Renal pelvis (tissue), 12 donors: ENCODE measurements at places on chromosomes 16 and 17. TPM values are rescaled to one million over a fixed set of nuclear protein-coding genes. Genes with fewer than 3 reads are reported as not detected.

DNA sequence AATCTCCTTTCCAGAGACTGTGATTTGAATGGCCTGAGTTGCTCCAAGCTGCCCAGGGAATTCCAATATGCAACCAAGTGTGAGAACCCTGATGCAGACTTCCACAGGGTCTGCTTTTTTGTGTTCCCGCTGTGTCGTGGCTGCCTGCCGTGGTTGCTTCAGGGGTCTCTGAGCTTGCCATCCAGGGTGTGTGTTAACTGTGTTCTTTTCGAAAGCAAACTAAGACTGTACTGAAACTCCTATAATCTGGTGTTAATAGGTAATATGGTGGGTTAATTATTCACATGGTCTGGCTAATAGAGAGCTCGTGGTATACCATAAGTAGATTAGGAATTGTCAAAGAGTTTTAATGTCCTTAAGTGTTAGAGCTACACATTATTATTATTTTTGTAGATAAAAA lies 20.7 kb downstream of the UBN1 start:
- DNase-seq = peak; percentile 47

DNA sequence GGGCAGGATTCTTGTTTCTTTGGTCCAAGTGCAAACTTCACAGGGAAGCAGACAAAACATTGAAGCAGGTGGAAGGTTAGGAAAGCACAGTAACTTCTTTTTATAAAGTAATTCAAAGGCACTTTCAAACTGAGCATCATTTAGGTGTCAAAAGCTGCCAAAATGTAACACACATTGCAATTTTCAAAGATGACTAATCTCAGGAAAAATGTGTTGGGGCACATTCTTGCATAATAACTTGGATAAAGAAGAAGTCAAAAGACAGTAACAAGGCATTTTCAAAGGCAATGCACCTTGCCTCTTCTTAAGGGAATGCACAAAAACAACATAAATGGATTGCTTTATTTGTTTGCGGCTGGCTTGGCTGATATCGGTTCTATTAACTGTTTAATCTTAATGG lies 3.6 kb downstream of the KCNJ2 start:
- DNase-seq = no peak

GRCh38 chr17:75152922-75153779 lies 1.2 kb downstream of the JPT1 start:
- DNase-seq = peak; percentile 58

- DNase-seq = no peak
Measured at GRCh38 chr17:83148317-83149028, 69.1 kb downstream of the METRNL start.

DNA sequence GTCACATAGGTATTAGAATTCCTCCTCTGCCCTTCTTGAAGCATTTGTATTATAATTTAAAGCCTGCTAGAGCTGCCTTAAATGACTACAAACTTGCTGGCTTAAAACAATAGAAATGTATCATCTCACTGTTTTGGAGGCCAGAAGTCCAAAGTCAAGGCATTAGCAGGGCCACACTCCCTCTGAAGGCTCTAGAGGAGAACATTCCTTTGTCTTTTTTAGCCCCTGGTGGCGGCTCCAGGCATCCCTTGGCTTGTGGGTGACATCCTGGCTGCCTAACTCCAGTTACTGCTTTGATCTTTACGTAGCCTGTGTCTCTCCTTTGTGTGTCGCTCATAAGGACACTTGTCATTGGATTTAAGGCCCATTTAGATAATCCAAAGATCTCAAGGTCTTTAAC lies 186.6 kb upstream of the SALL1 start:
- DNase-seq = no peak

- DNase-seq = no peak
Measured at GRCh38 chr16:19882646-19883045, 2.0 kb downstream of the GPRC5B start.

- DNase-seq = no peak
Measured at GRCh38 chr17:37045351-37045922, 96.7 kb downstream of the AATF start.

GRCh38 chr17:8062435-8062806 lies 23.6 kb downstream of the ALOX15B start:
- DNase-seq = no peak

Gene RNU2-1
- not detected for polyA plus RNA-seq

DNA sequence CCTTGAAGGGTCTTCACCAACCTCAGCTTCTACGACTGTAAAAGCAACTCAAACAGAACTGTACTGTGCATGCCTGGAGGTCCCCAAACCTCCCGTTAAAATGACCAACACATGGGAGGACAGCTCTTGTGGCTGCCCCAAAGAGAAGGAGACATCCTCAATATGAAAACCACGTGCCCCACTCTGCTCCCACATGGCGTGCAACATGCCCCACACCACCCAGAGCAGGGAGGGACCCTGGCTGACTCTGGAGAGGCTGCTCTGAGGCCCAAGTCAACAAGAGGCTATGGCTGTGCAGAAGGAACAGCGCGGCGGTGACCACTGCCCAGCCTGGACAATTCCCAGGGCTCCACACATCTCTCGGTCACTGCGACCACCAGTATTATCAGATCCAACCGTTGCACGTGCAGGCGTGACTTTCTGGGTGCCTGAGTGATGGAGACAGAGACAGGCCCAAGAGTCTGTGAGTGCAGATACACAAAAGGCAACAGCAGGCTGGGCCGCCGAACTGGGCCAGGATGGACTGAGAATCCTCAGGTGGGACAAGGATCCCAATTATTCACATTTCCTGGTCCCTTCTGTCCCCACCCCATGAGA lies 1.4 kb downstream of the PLD6 start:
- DNase-seq = no peak

DNA sequence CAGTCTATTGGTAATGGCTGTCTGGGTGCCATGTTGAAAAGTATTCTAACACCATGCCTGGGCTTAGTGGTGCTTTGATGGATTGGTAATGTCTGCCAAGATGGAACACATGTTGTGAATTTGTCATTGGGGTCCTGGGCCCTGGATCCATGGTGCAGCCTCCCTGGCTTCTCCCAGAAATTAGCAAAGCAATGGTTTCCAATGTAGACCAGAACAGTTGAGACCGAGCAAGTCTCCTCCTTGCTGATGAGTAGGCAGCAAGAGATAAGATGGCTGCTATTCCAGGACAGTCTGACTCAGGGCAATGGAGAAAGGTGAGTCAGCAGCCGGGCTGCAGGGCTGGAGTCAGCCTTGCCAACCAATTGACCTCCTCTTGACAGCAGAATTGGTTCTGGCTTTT lies 30.8 kb downstream of the GPR139 start:
- DNase-seq = no peak

Gene CTRB2
- 0.10 TPM for polyA plus RNA-seq

DNA sequence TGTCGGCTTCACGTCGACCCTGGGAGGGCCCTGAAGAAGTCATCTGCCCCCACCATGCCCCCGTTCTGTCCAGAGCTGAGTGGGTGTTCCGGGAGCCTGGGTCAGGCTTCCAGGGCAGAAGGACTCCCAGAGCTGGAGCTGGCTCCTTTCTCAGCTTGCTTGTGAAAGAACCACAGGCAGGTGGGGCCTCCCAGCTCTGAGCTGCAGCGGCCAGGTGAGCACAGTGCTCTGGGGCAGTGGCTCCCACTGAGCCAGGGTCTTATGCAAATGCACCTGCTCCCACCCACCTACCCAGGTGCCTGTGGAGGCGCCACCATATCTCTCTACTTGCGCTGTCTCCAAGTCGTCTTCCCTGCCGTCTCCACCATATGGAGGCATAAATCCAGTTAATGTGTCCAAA lies 140.0 kb upstream of the RPL38 start:
- DNase-seq = no peak

Gene KDM8
- 9.4 TPM for polyA plus RNA-seq

Gene CCL7
- polyA plus RNA-seq = not detected

GRCh38 chr16:75304521-75305363 lies 53.3 kb upstream of the BCAR1 start:
- no peak for DNase-seq

GRCh38 chr17:80891397-80892018 lies 100.1 kb upstream of the CHMP6 start:
- DNase-seq = no peak

- DNase-seq = peak; percentile 45
Measured at GRCh38 chr17:7886227-7887037, 2.2 kb upstream of the CHD3 start.

Gene FTO
- 84.9 TPM for polyA plus RNA-seq

Gene TVP23A
- 5.1 TPM for polyA plus RNA-seq

Gene ZKSCAN2
- 12.1 TPM for polyA plus RNA-seq

GRCh38 chr17:58580671-58581070 lies 66.2 kb upstream of the MTMR4 start:
- DNase-seq = no peak

DNA sequence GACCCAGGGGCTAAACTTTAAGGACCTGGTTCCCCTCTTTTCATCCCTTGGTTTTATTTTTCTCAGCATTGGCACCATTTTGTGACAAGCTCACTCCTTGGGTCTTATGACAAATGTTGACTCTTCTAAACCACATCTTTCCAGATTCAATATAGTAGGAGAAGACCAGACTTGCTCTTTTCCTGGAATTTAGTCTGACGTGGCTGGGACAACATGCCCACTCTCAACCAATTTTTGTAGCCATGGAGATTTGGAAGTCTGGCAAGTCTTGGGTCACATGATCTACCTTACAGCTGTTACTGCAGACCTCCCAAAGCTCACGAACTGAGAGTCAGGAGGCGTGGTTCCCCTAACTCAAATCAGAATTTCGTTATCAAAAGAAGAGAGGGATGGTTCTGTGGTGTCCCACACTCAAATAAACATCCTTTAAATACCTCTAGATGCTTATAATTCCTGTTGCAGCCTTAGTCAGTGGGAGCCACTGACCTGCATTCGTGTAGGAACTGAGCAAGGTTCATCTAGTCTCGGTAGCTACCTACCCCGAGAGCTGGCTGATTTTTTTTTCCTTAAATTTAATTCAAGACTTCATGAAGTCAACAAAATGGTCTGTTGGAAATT lies 683.5 kb downstream of the MAF start:
- DNase-seq = no peak

Gene C17orf100
- polyA plus RNA-seq = 9.9 TPM

DNA sequence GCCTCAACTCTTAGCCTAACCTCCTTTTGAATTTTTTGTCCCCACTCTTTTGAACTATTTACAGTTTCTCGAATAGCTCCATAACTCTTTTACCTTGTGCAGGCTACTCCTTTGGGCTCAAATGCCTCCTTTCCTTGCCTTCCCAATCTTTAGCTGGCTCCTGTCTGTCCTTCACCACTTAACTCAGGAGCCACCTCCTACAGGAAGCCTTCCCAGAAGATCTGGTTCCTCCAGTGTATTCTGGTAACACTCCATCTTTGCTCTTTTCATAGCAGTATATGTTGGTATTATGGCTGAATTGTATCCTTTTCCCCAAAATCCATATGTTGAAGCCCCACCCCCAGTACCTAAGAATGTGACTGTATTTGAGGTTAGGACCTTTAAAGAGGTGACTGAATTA lies 9.0 kb upstream of the GRB2 start:
- DNase-seq = no peak

Gene FKBP10
- 163 TPM for polyA plus RNA-seq

DNA sequence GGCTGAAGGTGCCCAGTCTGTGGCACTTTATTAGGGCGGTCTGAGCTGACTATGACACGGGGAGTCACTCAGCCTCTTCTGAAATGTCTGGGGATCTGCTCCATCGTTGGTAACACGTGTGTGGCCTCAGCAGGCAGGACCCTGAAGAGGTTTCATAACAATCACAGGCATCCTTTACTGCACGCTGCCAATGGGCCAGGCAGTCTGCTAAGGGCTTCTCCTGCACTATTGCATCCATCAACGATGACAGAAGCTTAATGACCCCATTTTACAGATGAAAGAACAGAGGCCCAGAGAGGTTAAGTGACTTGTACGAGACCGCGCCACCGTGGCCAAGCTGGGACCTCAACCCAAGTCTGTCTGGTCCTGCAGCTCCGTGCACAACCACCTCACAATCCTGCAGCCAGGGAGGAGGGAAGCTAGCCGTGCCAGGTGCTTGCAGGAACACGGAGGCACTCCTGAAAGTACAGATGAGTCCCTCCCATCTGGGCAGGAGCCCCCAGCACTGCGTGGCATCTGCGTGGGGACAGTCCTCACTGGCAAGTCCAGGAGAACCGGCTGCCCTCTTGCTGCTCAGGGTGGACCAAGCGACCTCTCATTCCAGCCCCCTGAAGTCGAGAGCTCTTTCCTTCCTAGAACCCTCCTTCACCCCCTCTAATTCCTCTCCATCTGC lies 40.0 kb downstream of the RPH3AL start:
- DNase-seq = no peak

GRCh38 chr17:60557805-60558204 lies 31.8 kb upstream of the APPBP2 start:
- DNase-seq = no peak

DNA sequence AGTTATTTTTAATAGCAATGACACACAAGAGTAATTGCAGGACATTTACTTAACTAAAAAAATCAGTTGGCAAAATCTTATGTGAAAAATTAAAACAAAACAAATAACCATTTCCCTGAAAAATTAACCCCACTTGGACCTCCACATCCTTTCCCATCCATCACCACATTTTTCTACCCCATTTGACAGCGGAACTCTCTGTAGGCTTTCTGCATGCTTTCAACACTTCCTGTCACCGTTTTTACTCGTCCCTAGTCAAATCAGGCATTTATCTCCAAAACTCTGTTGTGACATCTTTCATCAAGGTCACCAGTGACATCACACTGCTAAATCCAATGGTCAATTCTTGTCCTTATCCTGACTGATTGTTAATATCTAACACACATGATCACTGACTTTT lies 27.5 kb downstream of the KCNJ16 start:
- no peak for DNase-seq

DNA sequence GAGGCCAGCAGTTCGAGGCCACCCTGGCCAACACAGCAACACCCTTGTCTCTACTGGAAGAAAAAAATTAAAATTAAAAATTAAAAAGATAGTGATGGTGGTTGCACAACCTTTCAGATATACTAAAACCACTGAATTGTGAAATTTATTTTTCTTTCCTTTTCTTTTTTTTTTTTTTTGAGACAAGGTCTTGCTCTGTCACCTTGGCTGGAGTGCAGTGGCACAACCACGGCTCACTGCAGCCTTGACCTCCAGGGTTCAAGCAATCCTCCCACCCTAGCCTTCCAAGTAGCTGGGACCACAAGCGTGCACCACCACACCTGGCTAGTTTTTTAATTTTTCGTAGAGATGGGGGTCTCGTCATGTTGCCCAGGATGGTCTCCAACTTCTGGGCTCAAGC lies 254.4 kb downstream of the SLC39A11 start:
- DNase-seq = no peak

- no peak for DNase-seq
Measured at GRCh38 chr16:85316321-85316919, 204.1 kb upstream of the CIBAR2 start.

GRCh38 chr16:84662471-84662870 lies 14.2 kb downstream of the KLHL36 start:
- no peak for DNase-seq

Gene NTN1
- 0.90 TPM for polyA plus RNA-seq

- DNase-seq = no peak
Measured at GRCh38 chr16:57635266-57636097, 7.1 kb downstream of the ADGRG1 start.
